CD14-positive monocyte (primary cell): ENCODE measurements at places on chromosomes 3 and 15.

DNA sequence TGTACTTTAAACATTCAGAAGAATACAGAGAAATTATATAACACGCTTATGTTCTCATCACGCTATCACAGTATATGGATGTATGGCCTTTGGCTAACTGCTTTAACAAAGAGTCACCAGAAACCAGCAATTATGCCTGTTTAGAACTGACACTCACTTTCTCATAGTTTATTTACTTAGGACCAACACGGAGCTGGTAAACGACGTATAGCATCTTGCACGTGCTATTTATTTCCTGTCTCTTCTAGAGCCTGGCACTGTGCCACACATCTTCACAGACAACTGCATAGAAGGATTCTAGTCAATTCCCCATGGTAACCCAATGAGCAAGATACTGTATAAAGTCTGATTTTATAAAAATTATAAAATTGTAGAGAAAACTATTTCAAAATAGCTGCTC lies 43.6 kb downstream of the TBC1D2B start:
- DNase-seq, result no peak

DNA sequence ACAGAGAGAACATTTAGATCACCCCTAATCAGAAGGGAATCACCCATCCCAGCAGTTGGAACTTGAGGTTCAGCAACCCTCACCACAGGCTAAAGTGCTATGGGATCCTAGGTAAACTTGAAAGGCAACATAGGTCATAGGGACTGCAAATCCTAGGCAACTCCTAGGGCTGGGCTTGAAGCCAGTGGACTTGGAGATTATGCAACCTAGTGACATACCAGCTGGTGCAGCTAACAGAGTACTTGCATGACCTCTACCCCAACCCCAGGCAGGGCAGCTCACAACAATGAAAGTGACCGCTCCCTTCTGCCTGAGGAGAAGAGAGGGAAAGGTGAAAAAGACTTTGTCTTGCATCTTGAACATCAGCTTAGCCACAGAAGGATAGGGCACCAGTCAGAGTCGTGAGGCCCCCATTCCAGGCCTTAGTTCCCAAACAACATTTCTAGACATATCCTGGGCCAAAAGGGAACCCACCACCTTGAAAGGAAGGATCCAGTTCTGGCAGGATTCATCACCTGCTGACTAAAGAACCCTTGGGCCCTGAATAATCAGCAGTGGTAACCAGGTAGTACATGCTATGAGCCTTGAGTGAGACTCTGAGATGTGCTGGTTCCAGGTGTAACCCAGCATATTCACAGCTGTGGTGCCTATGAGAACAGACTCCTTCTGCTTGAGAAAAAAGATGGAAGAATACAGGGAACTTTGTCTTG lies 37.6 kb upstream of the FBN1 start:
- no peak for DNase-seq

- DNase-seq, result peak; percentile 34
These were observed 43.9 kb upstream of the PLXND1 start for GRCh38 chr3:129650256-129650872.

GRCh38 chr15:67731112-67731721 lies 94.1 kb upstream of the SKOR1 start:
- DNase-seq, result no peak

GRCh38 chr15:61003437-61004218 lies 225.5 kb downstream of the RORA start:
- no peak for DNase-seq

GRCh38 chr3:127593178-127593577 lies 2.6 kb upstream of the TPRA1 start:
- DNase-seq, result no peak

DNA sequence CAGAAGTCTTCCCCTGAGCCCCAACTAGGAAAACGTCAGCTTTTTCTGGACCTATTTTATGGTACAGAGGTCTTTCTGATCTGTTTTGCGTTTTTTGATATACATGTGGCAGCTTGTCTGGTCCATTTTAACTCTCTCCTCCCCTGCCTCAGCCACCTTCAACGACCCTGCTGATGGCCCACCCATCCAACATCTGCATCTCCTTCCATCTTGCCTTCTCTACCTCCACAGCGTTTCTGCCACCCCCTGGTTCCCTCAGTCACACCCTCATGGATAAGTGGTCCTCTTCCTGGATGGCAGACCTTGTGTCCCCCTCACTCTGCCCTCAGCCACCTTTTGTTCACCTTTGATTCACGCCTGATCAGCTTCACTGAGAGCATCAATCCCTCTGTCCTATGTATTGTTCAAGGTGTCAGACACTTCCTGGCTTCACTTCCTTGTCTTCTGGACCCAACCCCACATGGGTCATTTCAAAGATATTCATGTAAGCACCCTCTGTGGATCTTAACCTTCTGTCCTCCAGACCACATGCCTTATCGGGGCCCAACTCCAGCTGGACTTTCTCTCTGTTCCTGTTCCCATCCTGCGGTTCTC lies 13.5 kb downstream of the AHSG start:
- no peak for DNase-seq

DNA sequence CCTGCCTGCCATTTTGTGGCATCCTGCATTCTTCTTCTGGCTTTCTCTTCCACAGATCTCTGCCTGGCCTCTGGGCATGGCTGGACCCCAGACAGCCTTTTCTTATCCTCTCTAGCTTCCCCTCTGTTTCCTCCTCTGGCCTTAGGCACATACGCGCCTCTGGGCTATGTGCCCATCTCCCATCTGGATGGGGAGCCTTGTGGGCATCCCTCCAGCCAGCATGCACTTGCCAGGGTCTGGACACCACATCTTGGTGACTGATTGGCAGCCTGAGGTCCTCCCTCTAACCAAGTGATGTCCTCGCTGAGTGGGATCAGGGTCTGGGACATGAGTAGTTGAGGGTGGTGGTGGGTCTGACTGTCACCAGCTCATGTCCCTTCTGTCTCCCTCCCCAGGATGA lies 12.8 kb downstream of the PLEKHO2 start:
- no peak for DNase-seq

DNA sequence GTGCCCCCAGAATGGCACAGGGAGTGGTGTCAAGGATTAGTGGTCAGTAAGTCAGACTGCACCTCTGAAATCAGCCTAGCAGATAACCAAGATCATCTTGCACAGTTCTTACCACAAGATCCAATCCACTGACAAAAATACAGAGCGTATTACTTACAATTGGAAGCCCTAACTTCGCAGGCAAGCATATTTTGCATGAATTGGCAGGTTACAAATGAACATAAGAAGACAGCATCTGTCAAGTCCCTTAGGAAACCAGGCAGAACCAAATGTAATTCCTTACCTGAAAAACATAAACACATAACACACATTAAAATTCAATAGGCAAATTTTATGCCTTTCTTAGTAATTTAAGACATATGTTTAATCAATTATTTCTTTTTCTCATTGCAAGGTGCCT lies 293.4 kb downstream of the MAGI1 start:
- DNase-seq, result no peak

DNA sequence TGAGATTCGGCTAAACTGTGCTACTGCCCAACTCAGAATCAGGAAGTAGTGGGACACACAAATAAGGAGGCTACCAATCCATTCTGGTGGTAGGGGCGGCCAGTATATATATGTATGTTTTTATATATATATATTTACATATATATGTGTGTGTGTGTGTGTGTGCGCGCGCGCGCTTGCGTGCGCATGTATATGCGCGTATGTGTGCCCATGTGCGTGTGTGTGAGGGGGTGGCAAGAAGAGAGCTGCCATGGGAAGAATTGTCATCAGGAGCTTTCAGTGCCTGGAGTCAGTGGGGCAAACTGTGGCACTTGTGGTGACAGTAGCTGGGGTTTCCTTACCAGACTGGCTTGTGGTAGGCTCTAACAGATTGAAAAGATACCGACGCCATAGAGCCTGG lies 26.5 kb downstream of the GXYLT2 start:
- no peak for DNase-seq

DNA sequence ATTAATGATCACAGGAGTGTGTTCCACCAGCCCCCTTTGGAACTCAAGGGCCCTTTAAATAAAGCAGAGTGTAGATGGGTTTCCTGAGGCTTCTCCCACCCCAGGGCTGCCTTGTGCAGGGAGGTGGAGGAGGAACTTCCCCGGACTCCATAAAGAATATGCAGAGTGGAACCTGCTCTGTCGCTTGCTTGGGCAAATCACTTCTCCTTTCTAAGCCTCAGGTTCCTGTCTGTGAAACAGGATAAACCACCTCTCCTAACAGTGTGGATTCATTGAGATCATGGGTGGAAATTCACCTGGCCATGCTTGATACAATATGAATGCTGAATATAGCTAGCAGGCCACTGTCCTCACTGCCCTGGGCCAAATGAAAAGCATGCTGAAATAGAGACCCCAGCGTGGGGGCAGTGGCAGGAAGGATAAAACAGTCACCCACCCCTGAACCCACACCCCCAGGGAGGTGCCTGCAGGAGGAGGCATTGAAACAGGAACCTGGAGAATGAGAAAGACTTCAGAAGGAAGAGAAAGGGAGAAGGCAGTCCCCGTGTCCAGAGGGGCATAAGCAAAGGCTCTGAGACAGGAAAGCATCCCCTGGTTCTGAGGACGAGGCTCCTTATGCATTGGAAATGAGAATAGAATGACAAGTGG lies 41.1 kb upstream of the CHRNB4 start:
- no peak for DNase-seq

DNA sequence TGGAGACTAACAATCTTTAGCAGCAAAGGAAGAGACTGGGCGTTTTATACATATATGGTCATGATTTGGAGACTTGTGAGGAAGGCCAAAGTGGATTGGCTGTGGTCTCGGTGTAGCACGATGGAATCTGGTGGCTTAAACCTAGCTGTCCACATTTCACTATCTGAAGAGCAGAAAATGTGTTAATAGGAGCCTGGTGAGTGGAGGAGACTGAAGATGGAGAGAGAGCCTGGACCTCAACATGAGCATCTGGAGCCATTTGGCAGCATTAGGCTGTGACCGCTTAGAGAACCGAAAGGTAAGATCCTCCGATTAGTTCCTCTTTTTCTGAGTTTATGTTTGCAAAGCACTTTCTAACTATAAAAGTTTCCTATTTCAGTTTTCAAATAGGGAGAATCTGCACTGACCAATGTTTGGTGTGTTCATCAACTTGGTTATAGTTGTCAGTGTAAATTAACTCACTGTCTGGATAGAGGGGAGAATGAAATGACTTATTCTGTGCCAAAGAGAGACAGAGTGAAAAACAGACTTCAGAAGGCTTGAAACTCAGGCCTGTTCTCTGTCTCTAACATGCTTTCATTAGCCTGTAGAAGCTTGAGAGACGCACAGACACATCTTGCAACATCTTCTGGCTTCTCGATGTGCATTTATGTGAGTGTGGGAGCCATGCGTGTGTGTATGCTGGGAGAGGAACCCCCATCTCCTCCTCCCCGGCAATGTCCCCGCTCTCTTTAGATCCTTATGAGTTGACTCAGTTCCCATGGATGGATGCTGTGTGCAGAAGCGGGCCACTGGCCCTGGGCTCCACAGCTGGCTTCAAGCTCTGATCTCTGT lies 244.7 kb upstream of the TBL1XR1 start:
- DNase-seq, result peak; percentile 66

- no peak for DNase-seq
These were observed 3.7 kb upstream of the ANKUB1 start for GRCh38 chr3:149796026-149796425.
